MCF 10A (cell line): ENCODE measurements at places on chromosomes 13 and 19.

GRCh38 chr13:87274209-87274819, 396.9 kb upstream of the SLITRK5 start:
- peak; percentile 79 for DNase-seq

DNA sequence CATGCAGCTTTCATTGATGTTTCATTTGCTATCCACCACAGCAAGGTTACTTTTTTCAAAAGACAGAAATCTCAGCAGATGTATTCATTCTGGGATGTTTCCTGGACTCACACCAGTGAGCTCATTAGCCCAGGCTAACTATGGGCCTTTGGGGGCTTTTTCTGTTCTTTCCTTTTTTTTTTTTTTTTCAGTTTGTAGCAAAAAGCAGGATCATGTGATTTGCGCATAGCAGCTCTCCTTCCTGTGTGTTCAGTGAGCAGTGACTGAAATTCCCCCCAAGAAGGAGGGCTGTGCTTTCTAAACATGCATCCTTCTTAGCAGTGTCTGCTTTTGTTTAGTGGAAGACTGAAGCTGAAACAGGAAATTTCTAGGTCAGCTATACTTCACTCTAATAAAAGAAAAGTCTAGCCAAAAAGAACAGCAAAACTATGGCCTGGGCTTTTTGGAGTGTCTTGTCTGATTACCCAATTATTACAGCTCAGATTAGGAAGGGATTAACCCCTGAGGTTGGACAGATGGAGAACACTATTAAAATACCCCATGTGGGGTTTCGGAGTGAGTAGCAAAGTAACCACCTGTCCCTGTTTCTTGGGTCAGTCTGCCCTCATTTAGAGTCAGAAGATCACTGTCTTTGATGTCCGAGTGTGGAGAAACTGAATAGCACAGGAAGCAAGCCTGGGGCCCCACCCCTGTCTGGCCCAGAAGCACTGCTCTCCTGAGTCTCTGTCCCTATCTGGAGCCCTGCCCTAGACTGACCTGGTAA, 8.9 kb upstream of the AMER2 start:
- no peak for DNase-seq

DNA sequence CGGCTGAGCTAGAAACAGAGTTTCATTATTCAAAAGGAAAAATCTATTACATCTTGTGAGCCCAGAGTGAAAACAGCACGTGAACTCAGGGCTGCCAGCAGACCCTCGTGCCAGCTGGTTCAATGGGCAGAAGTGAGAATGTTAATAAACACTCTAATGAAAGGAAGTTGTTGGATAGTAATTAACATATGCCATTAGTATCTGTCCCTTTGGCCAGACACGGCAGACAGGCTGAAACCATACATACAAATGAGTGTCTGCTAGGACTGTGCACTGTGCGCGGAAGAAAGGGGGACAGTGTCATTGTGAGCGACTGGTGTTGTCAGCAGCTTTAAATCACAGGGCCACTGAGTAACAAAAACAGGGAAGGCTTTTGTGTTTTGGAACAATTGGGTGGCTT, 121.9 kb upstream of the TSC22D1 start:
- DNase-seq: no peak

DNA sequence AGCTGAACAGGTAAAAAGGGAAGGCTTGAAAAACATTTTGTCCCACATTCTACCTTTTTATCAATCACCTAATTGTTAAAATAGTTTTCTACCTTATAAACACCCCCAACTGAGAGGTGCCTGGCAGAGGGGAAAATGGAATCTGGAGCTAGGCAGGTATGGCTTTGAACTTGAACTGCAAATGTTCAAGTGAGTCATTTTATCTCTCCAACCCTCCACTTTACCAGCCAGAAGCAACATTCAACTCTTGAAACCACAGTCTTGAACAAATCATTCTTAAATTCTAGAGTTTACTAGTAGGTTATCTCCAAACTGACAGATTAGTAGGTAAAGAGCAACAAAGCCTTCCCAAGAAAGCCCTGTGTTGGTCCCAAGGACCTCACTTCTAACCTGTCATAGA, 116.9 kb downstream of the ABCC4 start:
- no peak for DNase-seq
